AG08396 (cell line): ENCODE measurements at places on chromosomes 5 and 9.

DNA sequence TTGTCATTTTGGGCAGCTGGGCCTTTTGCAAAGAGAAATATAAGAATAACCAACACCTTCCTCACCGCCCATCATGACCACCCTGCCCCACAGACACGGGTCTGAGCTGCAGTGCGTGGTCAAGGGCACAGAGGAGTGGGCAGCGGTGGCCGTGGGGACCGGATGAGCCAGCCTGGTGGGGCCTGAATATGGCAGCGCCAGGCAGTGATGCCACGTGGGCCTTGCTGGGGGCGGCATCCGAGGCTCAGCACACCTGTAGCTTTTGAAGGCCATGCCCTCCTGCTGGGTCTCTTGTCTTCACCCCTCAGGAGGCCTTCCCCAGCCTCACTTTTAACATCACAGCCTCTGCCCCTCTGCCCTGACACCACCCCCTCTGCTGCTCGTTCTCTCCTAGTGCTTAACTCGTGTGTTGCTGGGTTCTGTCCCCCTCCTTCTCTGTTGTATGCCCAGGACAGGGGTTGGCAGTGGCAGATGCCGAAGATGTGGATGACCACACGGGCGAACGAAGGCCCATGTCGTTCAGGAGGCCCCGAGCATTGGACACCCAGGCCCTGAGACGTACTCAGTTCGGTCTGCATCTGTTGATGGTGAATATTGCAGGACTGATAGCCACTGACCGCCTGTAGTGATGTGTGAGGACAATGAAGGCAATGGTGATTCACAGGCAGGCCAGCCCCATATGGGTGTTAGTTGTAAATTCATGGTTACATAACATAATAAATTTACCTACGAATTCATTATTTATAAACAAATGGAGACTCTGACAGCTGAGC, 46.0 kb downstream of the AHRR start:
- DNase-seq: no peak

DNA sequence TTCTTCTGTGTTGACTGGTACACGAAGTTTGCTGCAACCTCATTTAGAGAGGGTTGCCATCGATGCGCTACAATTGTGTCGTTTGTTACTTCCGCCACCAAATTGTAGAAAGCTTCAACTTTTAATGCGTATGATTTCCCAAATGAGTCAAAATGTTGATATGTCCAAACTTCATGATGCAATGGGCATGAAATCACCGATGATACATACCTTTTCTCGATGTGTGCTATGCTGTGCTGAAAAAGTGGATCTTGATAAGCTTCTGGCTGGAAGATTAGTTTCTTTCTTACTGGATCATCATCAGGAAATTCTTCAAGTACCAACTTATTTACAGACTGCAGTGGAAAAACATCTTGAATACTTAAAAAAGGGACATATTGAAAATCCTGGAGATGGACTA, 65.7 kb downstream of the TMEM38B start:
- DNase-seq: no peak

- DNase-seq: no peak
These were observed 4.6 kb upstream of the LURAP1L start for GRCh38 chr9:12770261-12770660.

DNA sequence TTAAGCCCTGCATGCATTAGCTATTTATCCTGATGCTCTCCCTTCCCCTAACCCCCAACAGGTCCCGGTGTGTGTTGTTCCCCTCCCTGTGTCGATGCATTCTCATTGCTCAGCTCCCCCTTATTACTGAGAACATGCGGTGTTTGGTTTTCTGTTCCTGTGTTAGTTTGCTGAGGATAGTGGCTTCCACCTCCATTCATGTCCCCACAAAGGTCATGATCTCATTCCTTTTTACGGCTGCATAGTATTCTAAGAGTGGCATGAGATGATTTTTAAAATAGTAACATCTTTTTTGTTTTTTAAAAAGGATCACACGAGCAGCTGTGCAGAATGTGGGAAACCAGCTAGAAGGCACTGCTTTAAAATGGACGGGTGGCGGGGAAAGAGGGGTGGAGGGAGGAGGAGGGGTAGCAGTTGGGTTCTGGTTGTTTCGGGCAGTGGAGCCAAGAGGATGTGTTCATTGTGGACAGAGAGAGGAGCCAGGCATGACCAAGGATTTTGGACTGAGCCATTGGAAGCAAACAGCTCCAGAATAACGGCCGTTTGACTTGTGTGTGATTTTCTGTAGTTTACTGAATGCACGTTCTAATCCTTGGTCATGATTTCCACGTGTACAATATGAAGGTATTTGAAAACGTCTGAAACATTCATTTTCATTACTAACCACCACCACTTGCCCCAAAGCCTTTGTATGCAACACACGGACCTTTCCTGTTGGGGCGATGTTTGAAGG, 1.7 kb upstream of the TENT4A start:
- no peak for DNase-seq

DNA sequence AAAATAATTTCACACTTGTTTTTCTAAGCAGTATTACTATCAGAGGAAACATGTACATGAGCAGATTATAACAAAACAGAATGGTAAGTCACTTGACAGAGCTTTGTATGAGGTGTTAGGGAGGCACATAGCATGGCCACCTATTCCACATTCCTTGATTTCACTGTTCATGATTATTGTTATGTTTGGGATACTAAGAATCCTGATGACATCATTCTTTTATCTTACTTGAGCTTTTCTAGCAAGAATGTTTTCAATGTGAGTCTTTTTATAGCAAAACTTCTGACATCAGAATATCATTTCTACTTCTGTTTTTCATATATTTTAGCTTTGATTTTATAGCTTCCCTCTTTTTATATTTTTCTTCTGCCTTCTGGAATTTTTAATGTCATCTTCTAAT, 208.2 kb downstream of the DMRTA1 start:
- DNase-seq: no peak

- DNase-seq: no peak
These were observed 214.3 kb upstream of the PTGER4 start for GRCh38 chr5:40465416-40465815.

DNA sequence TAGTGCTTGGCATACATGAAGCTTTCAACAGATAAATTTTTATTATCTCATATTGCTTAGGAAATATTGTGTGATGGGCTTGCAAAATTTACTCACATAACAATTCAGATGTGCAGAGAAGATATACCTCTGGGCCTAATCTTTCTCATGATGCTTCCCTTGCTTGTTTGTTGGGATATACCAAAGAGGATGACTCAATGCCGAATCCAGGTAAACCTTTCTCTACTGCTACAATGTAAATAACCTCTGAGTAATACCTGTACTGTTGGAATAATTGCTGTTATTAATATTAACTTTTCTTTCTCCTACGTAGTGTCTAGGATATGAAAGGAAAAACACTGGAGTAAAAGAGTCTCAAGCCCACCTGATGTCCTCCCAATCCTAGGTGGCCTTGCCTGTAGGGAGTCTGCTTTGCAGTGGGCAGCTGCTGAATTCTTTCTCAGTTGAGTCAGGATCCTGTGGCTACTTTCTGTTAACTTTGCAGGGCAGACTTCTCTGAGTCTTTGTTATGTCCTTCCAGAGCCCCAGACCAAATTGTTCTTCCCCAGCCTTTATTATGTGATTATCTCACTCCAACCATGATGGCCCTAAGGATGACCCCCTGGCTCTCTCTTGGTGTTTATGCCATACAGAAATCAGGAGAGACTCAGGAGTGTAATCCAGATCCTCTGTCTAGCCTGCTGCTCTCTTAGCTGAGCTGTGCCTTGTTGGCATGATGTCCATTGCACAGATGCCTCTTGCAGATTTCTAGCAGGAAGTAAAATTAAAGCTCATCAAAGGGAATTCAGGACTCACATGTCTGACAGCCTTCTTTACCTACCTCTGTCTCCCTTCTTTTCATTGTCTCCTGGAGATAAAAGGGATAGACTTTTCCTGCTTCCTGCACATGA, 208.1 kb downstream of the SNX18 start:
- DNase-seq: no peak

- no peak for DNase-seq
These were observed 582.3 kb downstream of the CAAP1 start for GRCh38 chr9:26310294-26310693.

DNA sequence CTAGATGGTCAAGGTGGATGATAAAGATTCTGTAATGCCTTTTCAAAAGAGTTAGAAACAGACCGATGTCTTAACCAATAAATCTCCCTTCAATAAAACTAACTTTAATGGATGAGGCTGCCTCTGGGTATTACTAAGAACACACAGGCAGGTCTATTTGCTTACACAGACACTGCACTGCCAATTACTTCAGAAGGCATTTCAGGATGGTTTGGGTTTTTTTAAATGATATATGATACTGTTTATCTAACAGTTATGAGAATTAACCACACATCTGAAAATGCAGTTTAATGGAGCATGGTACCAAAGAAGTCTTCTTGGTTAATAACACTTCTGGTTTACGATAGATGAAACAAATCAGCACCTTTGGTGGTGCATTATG, 367.9 kb upstream of the GRAMD2B start:
- no peak for DNase-seq

DNA sequence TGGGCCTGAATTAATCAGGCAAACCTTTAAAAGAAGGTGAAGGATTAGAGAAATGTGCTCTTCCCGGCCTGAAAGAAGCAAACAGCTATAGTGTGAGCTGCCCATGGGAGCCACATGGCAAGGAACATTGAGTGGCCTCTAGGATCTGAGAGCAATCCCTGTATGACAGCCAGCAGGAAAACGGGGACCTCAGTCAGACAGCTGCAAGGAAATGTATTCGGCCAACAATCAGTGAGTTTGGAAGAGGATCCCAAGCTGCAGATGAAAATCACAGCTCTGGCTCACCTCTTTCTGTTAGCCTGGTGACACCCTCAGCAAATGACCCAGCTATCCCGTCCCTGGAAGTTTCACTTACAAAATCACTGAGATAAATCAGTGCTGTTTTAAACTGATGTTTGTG, 309.2 kb downstream of the SH3GL2 start:
- no peak for DNase-seq

GRCh38 chr5:27523629-27524028, 485.2 kb upstream of the CDH9 start:
- no peak for DNase-seq

- DNase-seq: no peak
These were observed 25.7 kb downstream of the PCDHGC5 start for GRCh38 chr5:141514330-141515133.

GRCh38 chr9:2872931-2873323, 29.0 kb upstream of the PUM3 start:
- no peak for DNase-seq

DNA sequence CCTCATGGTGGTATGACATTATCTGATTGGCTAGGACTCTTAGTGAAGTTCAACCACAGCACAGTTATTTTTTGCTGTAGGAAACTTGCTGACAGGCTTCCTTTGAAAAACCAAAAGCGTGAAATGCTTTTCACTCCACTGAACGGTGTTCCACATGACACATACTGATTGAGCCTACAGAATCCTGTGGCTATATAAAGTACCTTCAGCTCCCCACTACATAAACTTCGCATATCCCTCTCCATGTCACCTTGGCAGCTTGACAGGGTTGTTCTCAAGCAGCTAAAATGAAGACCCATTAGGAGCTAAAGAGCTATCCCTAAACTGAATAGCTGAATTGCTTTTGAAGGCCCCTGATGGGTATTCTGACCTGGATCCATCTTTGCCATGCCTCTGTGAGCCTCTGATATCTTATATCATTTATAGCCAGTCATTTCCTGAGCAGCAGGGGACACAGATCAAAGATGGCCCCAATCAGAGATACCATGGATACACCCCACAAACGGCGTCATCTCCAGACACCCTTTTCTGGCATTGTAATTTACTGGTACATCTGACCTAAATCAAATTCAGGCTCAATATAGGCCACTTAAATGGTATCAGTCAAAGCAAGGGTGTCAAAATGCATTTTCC, 91.5 kb downstream of the APBA1 start:
- DNase-seq: no peak

- no peak for DNase-seq
These were observed 9.8 kb upstream of the GADD45G start for GRCh38 chr9:89594811-89595550.

- no peak for DNase-seq
These were observed 107.4 kb upstream of the LHFPL2 start for GRCh38 chr5:78755822-78756429.

DNA sequence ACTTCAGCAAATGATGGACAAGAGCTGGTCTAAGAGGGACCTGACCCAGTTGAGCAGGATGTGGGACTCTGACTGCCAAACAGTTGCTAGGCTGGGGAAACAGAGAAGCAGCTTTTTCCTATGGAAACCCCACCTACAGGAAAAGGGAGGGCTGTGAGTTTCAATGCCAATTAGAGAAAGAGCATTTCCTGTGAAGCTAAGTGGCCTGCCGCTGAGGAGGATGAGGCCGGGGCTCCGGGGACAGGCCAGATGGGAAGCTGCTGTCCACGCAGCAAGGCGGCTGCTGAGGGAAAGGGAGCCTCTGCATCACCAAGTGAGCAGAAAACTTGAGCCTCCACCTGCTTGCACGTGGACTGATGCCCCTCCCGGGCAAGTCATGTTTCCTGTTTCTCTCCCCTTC, at the start of gene PCDH12:
TSS of gene PCDH12 (minus strand) at position 90 of the 400 bp plus-strand sequence. CDS start 351 bp downstream, outside the sequence.
- no peak for DNase-seq

- no peak for DNase-seq
These were observed 86.0 kb upstream of the SMARCA2 start for GRCh38 chr9:1929134-1929533.

GRCh38 chr5:56337715-56338319, 104.7 kb upstream of the ANKRD55 start:
- DNase-seq: no peak

- no peak for DNase-seq
These were observed 30.6 kb downstream of the C9orf85 start for GRCh38 chr9:71941998-71942567.

GRCh38 chr9:133487331-133487725, 8.4 kb upstream of the SLC2A6 start:
- no peak for DNase-seq

- DNase-seq: no peak
These were observed 823.3 kb upstream of the NUDT12 start for GRCh38 chr5:104385906-104386305.

DNA sequence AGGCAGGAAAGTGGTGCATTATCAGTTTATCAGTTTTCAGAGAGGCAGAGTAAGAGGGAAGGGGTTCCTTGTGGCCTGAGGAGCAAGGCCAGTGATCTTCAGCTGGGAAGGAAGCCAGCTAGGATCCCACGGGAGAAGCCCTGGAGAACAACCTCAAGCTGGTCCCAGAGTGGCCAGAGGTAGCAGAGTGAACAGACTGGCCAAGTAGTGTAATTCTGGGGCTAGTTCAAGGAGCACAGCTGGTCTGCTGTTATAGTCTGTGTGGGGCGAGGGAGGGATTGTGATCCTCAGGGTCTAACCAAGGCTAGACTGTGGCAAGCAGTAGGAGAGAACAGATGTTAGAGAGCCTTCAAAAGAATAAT, 164.6 kb downstream of the CARTPT start:
- no peak for DNase-seq

DNA sequence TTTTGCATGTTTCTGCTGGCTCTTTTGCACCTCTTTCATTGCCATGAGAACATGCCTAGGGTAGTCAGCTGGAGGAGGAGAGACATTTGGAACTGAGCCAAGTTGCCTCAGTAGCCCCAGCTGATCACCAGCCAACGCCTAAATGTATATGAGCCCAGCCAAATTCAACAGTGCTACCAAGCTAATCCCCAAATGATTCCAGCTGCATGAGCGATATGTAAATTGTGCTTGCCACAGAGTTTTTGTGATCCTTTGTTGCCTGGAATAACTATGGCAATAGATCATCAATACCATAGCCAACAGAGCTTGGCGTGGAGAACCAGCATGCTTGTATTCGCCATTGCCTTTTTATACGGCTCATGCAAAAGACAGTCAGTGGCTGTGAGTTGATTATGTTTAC, 110.5 kb downstream of the PRDM6 start:
- no peak for DNase-seq

GRCh38 chr5:27325513-27325912, 287.1 kb upstream of the CDH9 start:
- no peak for DNase-seq
